Stimulated activated CD4-positive, alpha-beta T cell treated with anti-CD3 and anti-CD28 coated beads, TNF-alpha, amount 100 ng/mL, for 4 hours (primary cell): ENCODE measurements at places on chromosomes 13 and 19.

- no peak for DNase-seq
These were observed 10.0 kb downstream of the CALM3 start for GRCh38 chr19:46610851-46611770.

- no peak for DNase-seq
These were observed 2749.9 kb downstream of the PCDH9 start for GRCh38 chr13:64480211-64480610.

GRCh38 chr19:4803736-4804695 is 12.5 kb downstream of the FEM1A start:
- peak; percentile 50 for DNase-seq

DNA sequence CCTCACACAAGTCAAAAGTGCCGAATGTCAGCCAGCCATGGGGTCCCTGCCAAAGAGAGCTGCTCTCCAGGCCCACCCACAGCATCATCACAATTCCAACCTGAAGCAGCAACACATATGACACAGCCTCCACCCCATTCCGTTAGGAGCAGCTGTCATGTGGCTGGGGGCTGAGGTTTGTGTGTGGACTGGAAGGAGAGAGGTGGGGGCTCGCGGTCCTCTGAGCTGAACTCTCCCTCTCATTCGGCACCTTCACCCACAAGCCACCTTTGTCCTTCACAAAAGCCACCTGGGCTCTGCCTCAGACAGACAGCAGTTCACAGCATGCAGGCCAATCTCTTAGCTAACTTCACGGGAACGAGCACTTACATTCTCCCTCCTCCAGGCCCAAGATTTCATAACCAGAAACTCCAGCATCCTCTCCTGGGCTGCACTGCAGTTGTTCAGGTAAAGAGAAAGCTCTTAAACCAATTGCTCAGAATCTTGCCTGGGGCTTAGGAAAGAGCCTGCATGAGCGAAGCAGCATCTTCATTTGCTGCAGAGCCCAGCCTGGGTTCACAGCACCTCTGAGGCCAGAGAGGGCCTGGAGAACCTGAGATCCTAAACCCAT is 7.2 kb downstream of the RAB20 start:
- no peak for DNase-seq

DNA sequence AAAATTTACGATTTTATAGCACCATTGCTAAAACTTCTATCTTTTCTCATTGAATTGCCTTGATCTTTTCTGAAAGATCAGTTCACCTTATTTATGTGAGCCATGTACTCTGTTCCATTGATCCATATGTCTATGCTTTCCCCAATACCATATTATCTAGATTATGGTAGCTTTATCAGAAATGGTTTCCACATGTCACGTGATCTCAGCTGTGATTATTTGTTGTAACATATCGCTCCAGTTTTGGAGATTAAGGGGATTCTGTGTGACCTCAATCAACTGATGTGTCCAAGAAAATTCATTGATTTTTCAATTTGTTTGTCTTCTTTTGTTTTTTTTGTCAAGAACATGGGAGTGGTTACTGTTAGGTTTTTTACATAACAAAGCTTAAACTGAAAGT is 1114.5 kb upstream of the ATXN8OS start:
- no peak for DNase-seq

GRCh38 chr19:38647966-38648768 is 718 bp downstream of the ACTN4 start:
- no peak for DNase-seq

DNA sequence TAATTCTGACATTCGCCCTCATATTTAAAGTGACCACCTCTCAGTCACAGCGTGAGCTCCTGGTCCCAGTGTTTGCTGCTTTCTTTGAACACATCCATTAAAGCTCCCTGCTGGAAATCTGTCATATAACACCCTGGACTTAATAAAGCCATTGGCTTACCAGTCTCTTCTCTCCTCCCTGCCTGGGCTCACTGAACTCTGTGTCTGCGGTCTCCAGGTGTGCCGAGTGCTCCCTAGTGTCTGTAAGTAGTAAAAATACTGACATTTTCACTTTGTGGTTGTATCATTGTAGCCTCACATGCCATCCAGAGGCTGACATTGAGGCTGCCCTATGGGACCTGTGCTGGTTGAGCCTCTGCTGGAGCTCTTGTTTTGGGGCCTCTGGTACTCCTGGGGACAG is 2.6 kb upstream of the PSG11 start:
- DNase-seq = no peak

- DNase-seq = no peak
These were observed 30.2 kb downstream of the MEIS3 start for GRCh38 chr19:47389150-47389556.

GRCh38 chr19:17966129-17966483 is 801 bp upstream of the KCNN1 start:
- DNase-seq = no peak

DNA sequence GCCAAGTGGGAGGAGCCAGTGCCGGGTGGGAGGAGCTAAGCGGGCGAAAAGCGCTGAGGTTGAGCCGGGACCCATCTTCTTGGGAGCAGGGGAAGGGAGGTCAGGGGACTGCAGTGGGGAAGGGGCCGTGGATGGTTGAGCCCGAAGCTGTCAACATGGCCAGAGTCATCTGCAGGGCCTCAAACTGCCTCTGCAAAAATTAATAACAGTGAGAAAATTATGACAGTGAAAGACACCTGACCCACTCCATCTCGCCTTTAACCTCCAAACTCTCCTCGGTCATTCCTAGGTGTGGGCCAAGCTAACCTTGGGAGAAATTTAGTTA is 30.1 kb downstream of the ZNF557 start:
- no peak for DNase-seq

DNA sequence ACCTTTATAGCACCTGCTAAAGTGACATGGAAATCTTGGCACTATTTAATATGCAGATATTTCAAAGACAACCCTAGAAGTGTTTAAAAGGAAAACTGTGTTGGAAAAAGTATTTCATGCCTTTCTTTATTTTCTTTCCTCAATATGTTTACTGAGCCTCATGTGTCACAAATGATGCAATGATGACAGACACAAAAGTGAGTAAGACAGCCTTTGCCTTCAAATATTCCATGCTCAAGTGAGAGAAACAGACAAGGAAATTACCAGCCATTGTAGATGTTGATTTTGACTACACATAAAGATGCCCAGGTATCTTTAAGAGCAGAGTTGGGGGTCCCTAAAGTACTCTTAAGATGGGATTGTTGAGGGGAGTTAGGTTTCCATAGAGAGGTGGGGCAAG is 48.0 kb upstream of the TPP2 start:
- DNase-seq = no peak

DNA sequence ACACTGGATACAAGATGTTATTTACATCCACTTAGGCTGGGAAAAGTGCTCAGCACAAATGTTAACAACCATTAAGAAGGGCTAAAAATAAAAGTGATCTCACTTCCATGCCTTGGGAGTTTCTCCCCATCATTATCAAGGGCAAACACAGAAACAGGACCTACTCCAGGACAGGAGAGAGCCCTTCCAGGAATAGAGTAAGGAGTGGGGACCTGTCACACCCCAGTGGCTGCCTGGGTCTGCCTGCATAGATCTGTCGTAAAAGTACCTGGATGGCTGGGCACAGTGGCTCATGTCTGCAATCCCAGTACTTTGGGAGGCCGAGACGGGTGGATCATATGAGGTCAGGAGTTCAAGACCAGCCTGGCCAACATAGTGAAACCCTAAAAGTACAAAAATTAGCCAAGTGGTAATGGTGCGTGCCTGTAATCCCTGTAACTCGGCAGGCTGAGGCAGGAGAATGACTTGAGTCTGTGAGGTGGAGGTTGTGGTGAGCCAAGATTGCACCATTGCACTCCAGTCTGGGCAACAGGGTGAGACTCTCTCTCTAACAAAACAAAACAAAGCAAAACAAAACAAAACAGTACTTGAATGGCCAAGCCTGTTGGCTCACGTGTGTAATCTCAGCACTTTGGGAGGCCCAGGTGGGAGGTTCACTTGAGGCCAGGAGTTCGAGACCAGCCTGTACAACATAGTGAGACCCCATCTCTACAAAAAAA is 5.6 kb downstream of the ATP8A2 start:
- no peak for DNase-seq

- DNase-seq = no peak
These were observed at the start of gene PRSS57 for GRCh38 chr19:695352-695949. PRSS57 (minus strand) TSS chr19:695452; CDS start chr19:695430, 22 bp downstream.

DNA sequence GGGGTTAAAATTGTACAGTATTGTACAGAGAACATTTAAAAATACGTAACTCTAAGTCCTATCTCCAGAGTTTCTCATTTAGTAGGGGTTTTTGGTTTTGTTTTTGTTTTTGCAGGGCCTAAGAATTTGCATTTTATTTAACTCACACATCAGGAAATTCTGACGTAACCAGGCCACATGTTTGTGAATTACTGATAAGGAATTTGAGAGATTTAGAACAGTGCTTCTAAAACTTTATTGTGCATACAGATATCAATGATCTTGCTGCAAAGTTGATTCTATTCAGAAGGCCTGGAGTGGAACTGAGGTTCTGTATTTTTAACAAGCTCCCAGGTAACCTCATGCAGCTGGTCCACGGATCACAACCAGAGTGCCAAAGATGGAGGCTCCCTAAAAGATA is 49.3 kb downstream of the LIG4 start:
- DNase-seq = no peak

- no peak for DNase-seq
These were observed 20.9 kb upstream of the ARHGEF18 start for GRCh38 chr19:7327802-7328201.

DNA sequence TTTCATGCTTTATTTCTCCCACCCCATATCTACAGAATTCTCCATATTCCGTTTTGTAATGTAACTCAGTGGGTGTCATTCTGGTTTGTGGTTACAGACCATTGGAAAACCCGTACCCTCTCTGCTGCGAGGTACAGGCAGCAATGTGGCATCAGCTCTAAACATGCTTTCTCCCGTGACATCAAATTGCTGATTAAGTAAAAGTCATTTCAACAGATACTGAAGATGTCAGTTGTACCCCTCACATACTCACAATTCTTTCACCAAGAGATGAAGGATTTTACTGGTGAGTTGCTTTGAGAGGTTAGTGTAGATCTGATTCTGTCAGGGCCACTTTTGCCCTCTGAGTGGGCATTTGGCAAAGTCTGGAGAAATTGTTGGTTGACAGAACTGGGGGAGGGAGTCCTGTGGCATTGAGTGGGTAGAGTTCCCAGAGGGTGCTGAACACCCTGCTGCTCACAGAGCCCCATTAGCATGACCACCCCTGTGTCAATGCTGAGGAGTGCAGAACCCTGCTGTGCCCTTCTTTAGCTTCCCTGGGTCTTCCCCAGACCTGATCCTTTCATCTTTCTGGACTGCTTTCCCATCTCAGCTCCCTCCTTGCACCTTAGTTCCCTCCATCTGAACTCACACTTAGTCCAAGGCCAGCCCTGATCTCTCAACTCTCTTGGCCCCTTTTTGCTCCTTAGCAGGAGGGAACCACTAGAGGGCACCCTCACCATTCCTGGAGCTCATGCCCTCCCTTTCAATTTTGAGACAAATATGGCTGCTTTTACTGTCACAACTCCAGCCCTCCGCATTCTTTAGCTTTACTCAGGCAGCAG is 39.9 kb upstream of the CEACAM8 start:
- DNase-seq = peak; percentile 8

GRCh38 chr19:55467236-55468053 is 2.9 kb upstream of the C19orf85 start:
- DNase-seq = peak; percentile 31

DNA sequence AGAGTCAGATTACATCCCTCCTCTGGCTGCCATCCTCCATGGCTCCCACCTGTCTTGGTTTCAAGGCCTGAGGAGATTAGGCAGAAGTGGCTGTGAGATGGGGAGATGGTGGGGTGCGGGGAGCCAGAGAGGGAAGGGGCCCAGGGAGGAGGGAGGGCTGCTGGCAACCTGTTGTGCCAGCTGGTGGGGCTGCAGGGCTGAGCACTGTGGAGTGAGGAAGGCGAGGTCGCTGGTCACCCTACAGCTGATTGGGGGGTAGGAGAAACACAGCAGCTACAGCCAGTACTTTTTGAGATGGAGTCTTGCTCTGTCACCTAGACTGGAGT is 48.3 kb downstream of the CD320 start:
- no peak for DNase-seq

GRCh38 chr19:42601811-42602443 is 7.2 kb upstream of the CEACAM8 start:
- DNase-seq = no peak

- DNase-seq = no peak
These were observed 25.7 kb downstream of the VRK3 start for GRCh38 chr19:49999371-50000010.

DNA sequence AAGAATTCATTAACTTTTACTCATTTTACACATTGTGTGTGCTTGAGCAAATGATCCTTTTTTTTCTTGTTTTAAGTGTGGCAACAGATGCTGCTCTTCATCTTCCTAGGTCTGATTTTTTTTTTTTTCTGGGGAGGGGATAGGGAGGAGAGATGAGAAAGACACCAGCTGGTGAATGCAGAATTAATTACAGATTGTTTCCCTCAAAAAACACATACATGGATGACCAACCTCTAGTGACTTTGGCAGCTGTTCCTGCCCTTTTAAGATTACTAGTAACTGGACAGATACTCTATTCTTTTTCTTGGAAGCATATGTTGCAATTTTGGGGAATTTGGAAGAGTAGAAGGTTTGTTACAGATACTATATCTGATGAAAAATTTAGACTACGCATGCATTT is 103.6 kb upstream of the MYO16 start:
- DNase-seq = no peak

DNA sequence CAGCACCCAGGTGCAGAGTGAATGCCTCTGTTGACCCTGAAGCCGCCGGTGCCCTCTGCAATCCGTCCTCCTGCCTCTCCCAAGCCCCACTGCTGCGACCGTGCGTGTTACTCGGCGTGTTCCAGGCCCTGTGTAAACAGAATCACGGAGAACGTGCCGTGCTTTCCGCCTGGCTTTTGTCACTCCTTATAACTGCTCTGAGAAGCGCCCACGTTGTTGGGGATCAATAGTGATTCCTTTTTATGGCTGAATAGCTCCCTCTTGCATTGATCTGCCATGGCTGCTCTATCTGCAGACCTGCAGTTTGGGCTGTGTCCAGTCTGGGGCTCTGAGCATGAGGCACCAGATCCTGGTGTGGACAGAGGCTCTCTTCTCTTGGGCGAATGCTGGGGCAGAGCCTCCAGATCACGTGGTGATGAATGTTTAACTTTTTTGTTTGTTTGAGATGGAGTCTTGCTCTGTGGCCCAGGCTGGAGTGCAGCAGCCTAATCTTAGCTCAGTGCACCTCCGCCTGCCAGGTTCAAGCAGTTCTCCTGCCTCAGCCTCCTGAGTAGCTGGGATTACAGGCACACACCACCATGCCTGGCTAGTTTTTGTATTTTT is 15.8 kb downstream of the ADPRHL1 start:
- no peak for DNase-seq

DNA sequence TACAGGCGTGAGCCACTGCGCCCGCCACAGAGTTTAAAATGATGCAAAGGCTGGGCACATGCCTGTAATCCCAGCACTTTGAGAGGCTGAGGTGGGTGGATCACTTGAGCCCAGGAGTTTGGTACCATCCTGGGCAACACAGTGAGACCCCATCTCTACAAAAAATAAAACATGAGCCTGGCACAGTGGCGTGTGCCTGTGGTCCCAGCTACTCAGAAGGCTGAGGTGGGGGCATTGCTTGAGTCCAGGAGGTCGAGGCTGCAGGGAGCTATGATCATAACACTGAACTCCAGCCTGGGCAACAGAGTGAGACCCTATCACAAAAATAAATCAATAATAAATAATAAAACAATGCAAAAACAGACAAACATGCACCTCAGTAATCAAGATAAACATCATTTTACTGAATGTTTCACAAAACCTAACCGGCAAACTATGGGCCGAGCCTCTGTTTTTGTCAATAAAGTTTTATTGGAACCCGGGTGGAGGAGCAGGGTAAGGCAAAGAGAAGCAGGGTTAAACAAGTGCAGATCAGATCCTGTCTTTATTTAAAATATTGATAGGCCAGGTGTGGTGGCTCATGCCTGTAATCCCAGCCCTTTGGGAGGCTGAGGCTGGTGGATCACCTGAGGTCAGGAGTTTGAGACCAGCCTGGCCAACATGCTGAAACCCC is 2.0 kb upstream of the PEAK3 start:
- DNase-seq = no peak
